ENCODE measurements at places on chromosomes 6 and 20.

GRCh38 chr6:170006071-170006899 is 254.9 kb downstream of the ERMARD start:
- no peak for DNase-seq

- DNase-seq: peak; percentile 32
Observed at GRCh38 chr6:138550346-138550767, 51.1 kb upstream of the NHSL1 start.

DNA sequence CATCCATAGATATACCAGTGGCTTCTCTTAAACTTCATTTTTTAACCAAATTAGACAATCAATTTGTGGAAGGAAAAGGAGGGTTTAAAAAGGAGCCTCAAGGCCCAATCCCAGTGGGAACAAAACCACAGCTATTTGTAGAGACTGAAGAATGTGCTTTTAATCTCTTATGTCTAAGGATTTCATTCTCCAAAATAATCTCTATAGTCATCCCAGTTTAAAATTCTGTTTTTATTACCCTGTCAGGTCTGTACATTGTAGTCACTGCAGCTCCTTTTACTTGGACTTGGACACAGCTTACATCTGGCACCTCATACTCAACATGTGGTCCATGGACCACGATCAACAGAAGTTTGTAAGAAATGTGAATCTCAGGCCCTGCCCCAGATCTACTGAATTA is 152.1 kb upstream of the STMND1 start:
- DNase-seq: peak; percentile 48

- DNase-seq: no peak
Observed at GRCh38 chr20:17793986-17794385, 94.2 kb downstream of the BANF2 start.

- no peak for DNase-seq
Observed at GRCh38 chr6:120147071-120147871, 797.7 kb upstream of the MAN1A1 start.

DNA sequence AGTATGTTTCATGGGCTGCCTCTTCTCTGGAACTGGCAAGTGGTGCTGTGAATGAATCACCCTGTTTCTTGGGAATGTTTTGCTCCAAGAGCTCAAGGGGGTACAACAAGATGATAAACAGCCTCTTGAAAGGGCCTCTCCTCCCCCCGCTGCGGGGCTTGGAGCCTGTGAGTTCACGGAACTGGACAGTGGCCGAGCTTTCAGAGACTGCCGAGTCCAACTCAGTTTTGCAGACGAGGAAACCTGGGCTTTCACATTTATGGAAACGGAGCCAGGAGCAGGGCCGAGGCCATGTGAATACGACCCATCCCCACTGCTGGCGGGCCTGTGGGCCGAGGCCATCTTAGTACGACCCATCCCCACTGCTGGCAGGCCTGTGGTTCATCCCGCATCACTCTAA is 18.2 kb upstream of the SRC start:
- DNase-seq: peak; percentile 92

- DNase-seq: peak; percentile 41
Observed at GRCh38 chr6:148617530-148617929, 129.3 kb upstream of the UST start.

DNA sequence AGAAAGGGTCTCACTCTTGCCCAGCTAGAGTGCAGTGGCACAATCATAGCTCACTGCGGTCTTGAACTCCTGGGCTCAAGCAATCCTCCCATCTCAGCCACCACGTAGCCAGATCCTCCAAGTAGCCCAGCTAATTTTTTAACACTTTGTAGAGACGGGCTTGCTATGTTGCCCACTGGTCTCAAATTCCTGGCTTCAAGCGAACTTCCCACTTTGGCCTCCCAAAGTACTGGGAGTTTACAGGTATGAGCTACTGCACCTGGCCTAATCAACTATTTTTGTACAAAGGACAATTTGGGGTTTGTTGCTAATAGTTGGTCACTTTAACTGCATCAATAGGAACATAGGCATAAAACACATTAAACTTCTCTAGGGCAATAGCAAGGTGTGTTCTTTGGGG is 29.9 kb upstream of the SYNCRIP start:
- DNase-seq: no peak

- DNase-seq: no peak
Observed at GRCh38 chr6:77455271-77455670, 8.0 kb downstream of the HTR1B start.

DNA sequence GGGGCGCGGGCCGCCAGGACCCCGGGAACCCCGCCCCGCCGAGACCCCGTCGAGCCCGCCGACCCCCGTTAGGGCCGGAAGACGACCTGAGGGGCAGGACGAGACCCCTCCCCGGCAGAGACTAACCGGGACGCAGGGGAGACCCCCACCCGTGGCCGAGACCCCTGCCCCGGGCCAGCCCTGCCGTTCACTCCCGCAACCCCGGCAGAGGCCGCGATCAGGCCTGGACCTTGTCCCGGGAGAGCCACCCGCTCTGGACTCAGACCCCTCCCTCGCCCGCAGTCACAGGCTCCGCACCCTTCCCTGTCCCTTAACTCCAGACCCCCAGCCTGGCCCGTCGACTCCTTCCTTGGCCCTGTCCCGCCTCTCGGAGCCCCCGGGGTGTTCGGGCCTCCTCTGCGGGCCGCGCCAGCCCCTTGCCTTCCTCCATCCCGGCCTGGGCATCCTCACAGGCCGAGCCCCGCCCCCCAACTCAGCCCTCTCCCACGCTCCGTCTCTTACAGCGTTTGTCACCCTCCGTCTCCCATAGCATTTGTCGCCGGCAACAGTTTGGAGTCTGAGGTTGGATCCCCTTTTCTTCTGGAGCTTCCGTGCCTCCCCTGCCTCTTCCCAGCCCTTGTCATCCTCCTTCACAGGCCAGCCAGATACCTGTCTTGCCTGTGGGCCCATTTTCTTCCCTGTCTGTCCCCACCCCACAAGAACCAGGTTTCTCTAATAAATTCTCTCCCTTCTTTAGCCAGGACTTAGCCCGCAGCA is 569 bp downstream of the TCEA2 start:
- peak; percentile 72 for DNase-seq

- DNase-seq: no peak
Observed at GRCh38 chr20:42150230-42150629, 532.1 kb upstream of the CHD6 start.

GRCh38 chr20:58523971-58524315 is 8.7 kb upstream of the APCDD1L start:
- DNase-seq: peak; percentile 68

- no peak for DNase-seq
Observed at GRCh38 chr20:10478205-10478604, 43.1 kb downstream of the SLX4IP start.

DNA sequence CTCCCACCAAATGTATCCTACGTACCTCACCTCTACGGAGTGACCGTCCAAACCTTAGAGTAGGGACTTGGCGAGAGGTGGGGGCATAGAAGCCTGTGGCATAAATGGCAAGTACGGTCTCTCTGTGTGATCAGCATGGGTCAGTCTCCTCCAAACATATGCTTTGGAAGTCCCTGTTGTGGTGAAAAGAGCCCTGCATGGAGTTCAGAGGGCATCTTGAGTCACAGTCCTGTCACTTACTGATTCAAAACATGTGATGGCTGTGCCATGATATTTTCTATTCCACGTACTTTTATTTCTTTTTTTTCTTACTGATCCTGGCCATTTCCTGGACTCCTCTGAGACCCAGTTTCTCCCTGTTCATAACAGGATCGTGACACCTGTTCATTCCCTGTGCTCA is 67.5 kb upstream of the CEP85L start:
- DNase-seq: no peak

GRCh38 chr6:134424165-134424797 is 106.4 kb upstream of the SGK1 start:
- peak; percentile 60 for DNase-seq

DNA sequence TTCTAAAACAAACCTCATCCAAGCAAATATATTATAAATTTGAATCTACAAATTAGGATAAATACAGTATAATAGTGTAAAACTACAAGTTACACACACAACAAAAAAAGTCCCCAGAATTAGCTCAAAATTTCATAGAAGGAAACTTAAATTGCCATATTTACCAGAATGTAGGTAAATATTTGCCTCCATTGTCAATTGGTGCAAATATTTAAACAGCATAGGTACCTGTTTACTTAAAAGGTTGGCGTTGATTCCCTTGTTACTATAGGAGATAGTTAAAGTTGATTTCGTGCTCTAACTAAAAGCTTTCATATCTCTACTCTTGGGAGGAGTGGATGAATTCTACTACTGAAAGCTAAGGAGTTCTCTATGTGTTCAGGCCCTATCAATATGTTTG is 111.6 kb upstream of the TENT5A start:
- DNase-seq: no peak

DNA sequence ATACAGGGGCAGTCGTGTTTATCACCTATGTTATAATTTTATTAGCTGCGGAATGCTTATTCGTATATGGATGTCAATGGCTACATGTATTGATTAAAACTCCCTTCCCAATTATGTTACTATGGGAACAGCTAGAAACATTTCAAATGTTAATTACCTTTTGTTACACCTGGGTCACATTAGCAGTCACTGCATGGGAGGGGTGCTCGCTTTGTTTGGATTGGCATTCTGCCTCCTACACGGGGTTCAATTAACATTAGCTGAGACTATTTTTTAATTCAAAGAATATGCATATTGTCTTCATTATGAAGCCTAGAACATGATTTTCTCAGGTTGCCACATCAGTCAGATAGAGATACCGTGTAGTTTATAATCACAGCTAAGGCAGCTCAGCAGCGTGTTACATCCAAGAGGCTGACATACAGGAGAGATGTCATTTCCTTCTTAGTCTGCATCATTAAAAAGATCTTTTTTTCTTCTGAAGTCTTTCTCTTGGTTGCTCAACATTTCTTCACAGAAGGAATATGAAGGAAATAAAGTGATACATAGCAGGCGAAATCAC is 76.2 kb upstream of the RPS6KA2 start:
- DNase-seq: peak; percentile 23

GRCh38 chr6:126797981-126798380 is 320.5 kb upstream of the RSPO3 start:
- DNase-seq: peak; percentile 75

GRCh38 chr6:168609914-168610490 is 169.0 kb downstream of the SMOC2 start:
- DNase-seq: no peak

GRCh38 chr6:28941684-28942448 is 18.1 kb upstream of the TRIM27 start:
- DNase-seq: peak; percentile 23

- peak; percentile 41 for DNase-seq
Observed at GRCh38 chr6:143068001-143068400, 7.3 kb downstream of the AIG1 start.

- DNase-seq: no peak
Observed at GRCh38 chr6:99485395-99485773, 29.8 kb downstream of the USP45 start.

DNA sequence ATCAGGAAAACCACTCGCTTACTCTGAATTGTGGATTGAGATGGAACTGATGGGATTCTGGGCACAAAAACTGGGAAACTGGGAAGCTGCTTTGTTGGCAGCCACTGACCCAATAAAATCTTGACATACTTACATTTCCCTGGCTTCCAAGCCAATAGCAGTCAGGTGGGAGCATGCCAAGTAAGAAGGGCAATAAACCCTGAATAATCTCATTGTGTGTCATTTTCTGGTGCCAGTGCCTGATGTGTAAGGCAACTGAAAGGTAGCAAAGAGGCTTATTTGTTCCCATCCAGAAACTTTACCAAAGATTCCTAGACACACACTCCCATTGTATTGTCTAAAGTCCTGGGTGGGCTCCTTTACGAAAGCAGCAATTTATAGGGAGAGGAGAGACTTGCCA is 93.2 kb downstream of the TBX18 start:
- DNase-seq: no peak

DNA sequence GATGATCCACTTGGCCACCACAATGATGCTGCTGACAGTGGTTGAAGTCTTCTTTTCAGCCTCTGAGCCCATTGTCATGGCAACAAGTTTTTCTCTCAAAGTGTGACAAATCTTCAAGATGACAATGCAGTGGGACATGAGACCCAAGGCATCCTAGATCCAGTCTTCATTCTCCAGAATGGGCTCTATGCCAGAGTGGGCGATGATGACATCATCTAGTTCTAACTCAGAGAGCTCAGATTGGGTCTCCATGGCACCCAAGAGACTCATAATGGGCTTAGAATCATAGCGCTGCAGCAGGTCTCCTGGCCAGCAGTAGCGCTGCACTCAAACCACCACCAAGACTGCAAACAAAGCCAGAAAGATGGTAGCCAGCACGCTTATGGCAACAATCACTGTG is 973.6 kb downstream of the EYS start:
- DNase-seq: no peak

GRCh38 chr6:154096316-154096715 is 57.3 kb downstream of the OPRM1 start:
- no peak for DNase-seq

DNA sequence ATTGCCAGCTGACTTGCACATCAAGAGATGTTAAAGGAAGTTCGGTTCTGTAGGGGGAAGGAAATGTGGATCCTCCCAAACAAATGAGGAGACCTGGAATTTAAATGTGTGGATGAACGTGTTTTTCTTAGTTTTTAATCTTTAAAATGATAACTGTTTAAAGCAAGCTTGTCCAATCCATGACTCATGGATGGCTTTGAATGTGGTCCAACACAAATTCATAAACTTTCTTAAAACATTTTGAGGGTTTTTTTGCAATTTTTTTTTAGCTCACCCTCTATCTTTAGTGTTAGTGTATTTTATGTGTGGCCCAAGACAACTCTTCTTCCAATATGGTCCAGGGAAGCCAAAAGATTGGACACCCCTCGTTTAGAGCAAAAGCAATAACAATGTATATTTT is 12.6 kb downstream of the TUBB2B start:
- no peak for DNase-seq

- DNase-seq: no peak
Observed at GRCh38 chr20:9019833-9020232, 49.1 kb upstream of the PLCB4 start.

DNA sequence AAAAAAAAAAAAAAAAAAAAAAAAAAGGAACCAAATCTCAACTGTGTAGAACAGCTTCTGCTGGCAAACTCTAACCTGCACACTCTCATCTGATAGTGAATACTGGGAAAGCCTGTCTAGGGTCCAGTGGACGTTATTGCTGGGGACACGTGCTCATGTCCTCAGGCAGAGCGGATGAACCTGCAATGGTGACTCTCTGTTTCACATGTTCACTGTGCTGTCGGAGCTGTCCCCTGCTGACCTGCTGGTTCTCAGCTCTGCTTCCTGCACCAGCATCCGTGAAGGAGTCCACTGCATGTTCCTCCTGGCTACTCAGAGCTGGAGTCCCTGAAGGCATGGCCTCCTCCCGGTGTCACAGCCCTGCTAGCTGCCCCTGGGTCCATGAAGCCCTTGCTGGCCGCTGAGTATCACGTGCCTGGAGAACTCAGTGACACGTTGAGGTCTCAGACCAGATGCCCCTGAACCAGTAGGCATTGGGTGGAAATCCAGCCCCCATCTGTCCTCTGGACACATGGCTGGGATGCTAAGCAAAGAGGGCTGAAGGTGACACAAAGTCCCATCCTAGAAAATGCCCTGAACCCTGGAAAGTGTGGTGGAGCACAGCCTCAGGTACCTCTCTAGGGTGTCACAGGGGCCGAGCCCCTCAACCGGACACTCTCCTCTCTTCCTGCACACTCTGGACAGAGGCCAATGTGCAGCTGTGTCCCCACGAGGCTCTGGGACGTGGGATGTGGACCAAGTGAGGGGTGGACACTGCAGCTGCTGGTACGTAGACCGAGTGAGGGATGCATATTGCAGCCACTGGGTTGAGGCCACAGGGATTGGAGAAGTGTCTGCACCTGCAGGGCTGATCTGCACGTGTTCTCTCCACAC is 54.9 kb upstream of the FRMD1 start:
- DNase-seq: peak; percentile 24
